ENCODE measurements at places on chromosomes 16 and 17.

GRCh38 chr16:81810361-81810760 lies 31.3 kb downstream of the PLCG2 start:
- no peak for DNase-seq

- DNase-seq, result no peak
Observed at GRCh38 chr16:66651474-66651765, 45.1 kb downstream of the CMTM4 start.

DNA sequence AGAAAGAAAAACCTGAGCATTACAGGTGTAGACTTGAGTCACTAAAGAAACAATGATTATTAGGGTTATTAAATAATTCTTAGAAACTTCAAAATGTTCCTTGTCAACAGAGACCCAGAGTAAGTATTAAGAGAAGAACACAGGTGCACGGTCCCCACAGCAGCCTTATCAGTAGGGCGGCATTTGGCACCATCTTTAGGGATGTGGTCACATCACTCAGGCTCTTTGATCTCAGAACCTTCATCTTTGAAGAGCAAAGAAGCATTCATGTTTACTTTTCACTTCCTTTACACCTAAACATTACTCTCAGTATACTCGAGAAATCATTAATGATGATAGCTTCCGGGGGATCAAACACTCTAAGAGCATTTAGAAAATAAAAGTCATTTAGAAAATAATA lies 928.7 kb downstream of the KCNJ2 start:
- no peak for DNase-seq

DNA sequence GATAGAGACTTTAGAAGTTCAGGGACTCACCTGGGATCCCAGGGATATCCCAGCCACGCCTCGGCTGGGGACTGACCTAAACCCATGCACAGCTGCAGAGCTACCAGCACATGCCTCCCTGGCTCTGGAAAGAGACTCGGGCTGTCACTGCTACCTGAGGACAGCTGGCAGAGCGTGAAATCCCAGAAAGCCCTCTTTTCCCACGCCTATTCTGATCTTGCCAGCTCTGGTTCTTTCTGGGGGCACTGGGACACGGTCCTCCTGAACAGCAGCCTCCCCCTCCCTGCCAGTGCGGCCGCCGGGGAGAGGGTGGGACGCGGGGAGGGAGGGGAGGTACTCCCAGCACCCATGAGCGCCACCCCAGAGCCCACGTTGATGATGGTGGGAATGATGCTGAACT lies 10.8 kb downstream of the P2RX5 start:
- DNase-seq, result no peak

DNA sequence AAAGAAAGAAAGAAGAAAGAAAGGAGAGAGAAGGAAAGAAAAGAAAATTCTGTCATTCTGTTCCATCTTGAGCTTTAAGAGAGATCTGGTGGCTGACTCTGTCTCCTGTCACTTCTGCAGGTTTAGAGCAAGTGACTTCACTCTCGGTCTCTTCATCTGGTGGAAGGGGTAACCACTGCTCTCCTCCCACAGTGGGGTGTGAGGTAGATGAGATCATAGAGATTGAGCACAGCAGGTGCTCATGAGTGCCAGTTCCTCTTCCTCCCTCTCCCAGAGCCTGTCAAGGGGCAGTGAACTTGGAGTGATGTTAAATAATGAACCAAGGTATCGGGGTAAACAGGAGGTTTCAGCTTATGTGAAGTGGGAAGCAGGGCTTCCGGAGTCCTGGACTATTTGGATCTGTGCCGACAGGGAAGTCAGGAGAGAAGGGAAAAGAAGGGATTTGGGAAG lies 47.7 kb downstream of the BEAN1 start:
- DNase-seq, result peak; percentile 22

- no peak for DNase-seq
Observed at GRCh38 chr17:44922136-44922535, 6.8 kb upstream of the GFAP start.

- DNase-seq, result no peak
Observed at GRCh38 chr17:81824595-81824994, 8.5 kb downstream of the MCRIP1 start.

DNA sequence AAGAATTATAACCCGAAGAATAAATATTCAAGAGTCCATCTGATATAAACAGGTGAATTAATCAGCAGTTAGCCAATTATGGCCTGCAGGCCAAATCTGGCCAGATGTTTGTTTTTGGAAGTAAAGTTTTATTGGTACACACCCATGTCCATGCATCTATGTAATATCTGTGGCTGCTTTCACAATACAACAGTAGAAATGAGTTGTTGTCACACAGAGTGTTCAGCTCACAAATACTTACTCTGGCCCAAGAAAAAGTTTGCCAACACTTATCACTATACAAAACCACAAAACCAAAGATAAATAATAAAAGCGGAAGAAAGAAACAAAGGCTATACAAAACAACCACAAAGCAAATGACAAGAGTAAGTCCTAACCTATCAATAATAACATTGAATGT lies 109.4 kb downstream of the CDYL2 start:
- no peak for DNase-seq

- no peak for DNase-seq
Observed at GRCh38 chr17:20202141-20202621, 193.0 kb downstream of the SPECC1 start.

GRCh38 chr16:11698271-11698689 lies 30.0 kb downstream of the SNN start:
- no peak for DNase-seq

DNA sequence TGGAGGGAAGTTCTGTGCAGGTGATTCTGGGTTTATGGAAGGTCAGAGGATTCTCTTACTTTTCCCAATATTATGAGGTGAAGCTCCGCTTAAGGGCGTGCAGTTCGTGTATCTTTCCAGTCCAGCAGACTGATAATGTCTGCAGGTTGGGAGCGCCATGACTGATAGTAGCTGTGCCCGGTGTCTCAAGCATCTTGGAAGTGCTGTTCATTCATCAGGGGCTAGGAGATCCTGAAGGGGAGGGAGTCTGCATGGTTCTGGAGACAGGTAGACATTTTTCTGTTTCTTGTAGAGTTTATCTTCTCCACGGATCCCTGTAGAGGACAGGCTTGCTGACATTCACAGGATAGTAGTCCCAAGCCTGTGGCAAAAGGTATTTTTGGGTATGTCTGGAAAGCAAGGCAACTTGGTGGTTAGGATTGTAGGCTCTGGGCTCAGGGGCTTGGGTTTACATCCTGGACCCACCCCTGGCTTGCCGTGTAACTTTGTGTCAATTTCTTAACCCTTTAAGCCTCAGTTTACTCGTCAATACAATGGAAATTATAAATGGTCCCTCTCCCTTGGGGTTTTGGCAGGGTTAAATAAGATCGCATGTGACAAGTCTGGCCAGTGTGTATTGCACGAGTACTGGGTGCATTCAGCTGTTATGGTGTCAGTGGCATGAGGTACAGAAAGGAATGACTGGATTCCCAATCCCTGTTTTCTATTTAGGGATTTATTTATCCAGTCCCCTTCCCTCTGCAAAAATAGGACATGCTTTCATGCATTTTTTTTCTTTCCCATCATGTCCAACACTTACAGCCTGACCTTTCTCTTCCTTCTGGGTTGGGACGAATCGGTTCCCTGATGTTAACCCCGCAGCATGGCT lies 8.2 kb downstream of the HLF start:
- no peak for DNase-seq

DNA sequence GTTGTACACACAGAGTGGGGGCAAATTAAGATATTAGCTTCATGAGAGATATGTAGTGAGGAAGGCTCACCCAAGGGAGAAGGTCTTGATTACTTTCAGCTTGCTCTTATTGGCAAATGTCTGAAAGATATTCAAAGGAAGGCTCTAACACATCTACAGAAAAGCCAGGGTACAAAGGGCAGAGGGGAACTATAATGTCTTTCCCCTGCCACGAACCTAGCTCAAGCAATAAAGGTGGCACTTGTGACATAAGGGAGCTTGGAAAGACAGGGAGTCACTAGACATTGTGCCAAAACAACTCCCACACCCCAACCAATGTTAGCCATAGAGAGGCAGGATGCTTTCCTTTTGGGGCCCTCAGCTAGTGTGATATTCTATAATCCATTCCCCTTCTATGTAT lies 52.2 kb upstream of the SOX9 start:
- DNase-seq, result no peak

- no peak for DNase-seq
Observed at GRCh38 chr17:42348104-42348503, 40.1 kb downstream of the STAT3 start.

DNA sequence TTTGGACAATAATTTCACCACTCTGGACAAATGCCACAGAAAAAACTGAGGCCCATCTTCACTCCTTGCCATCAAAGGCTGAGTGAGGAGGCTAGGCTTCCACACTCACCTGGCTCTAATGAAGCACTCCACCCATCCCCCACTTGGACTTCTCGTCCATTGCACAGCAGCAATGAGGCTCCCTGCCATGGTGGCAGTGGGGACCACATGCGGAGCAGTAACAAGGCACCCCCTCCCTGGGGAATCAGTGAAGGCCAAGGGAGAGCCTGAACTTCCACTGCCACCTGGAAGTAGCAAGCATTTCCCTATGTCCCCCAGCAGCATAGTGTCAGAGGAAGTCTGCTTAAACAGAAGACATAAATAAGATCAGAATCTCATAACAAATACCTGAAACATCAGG lies 2.0 kb upstream of the GOSR1 start:
- no peak for DNase-seq

All from stimulated activated CD8-positive, alpha-beta memory T cell treated with anti-CD3 and anti-CD28 coated beads, Interleukin-2, amount 100 ng/mL, for 1 hour (primary cell).